Coronary artery (tissue), 2 donors: ENCODE measurements at places on chromosomes 12 and 14.

GRCh38 chr12:27541031-27541719 lies 17.2 kb downstream of the PPFIBP1 start:
- no peak for DNase-seq

DNA sequence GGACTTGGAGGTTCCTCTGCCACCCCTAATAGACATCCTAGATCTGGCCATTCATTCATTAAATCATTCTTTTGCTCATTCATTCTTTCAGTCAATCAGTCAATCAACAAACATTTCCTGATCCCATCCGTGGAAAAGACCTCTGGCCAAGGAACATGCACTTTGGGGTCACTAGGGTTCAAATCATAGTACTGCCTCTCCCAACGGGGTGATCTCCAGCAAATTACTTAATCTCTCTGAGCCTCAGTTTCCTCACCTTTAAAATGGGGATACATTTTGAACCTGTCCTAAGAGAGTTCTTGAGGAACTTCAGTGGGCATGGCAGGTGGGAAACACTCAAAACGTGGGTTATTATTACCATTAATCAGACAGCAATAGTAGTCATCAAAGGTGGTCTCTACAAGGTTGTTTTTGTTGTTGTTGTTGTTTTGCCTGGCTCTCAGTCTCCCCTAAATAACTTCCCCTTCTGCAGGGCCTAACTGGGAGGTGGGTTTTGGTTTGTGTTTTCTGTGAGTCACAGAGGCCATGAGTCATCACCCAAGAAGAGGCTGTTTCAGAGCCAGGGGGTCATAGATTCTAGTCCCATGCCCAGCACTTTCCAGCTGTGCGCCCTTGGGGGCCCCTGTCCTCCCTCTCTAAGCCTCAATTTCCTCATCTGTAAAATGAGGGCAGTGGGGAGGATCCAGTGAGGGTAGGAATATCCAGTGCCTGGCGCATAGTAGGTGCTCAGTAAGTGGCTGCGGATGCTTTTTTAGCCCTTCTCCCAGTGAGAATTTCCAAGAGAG lies 16.9 kb upstream of the FAM222A start:
- DNase-seq, result no peak

- no peak for DNase-seq
Observed at GRCh38 chr14:85620947-85621346, 91.0 kb downstream of the FLRT2 start.

DNA sequence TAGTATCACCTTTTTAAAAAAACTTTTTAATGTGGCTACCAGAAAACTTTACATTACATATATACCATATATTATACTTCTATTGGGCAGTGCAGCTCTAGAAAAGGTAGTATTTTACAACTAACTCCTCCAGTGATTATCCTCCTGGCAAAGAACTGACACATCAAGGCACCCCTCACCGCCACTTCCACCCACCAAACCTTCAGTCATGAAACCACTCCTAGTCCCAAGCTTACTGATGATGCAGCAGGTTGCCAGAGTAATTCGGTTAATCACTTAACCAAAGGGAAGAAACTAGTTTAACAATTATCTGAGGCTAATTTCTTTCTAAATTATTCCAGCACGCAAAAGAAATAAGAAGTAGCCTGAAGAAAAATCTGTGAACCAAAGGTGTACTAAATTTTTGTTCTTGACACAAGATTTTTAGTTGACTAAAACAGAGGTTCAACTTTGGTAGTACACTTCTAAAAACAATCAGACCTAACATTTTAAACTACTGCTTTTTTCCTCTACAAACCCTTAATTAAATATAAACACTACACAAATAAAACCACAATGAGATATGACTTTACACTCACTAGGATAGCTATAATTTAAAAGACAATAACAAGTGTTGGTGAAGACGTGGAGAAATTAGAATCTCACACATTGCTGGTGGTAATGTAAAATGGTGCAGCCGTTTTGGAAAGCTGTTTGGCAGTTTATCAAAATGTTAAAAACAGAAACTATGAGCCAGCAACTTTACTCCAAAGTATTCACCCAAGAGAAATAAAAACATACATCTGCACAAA lies 16.7 kb downstream of the SPPL3 start:
- DNase-seq, result no peak

- peak; percentile 93 for DNase-seq
Observed at GRCh38 chr14:93184391-93185348, at the start of the genes LYSET and MOAP1. LYSET (plus strand) TSS chr14:93185317; CDS start chr14:93185406, 89 bp downstream. MOAP1 (minus strand) TSS chr14:93184897; CDS start chr14:93184242, 655 bp downstream.
